ENCODE measurements at places on chromosomes 4 and X.
A peak's percentile ranks its signal among the peaks of the same experiment; 100 is the strongest.

DNA sequence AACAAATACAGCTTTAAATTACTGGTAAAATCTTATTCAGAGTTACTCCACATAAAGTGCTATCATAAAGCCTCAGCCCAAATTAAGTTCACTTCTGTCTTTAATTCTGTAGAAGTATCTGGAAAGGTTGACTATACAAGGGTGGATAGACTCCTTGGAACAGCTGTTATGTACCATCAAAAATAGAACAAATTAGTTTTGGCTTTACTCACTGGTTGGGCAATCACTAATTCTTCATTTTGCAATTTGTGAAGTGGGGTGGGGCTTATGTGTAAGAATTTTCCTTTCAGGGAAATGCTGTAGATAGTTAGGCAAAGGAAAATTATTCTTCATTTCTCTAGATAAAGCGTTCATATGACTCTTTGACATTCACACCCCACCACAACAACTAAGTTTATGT, 7.8 kb downstream of the DIAPH2 start:
- DNase-seq: peak; percentile 64

- DNase-seq: no peak
Observed at GRCh38 chrX:16304751-16305150, 137.5 kb downstream of the MAGEB17 start.

- no peak for DNase-seq
Observed at GRCh38 chrX:79524642-79525041, 157.5 kb upstream of the ITM2A start.

DNA sequence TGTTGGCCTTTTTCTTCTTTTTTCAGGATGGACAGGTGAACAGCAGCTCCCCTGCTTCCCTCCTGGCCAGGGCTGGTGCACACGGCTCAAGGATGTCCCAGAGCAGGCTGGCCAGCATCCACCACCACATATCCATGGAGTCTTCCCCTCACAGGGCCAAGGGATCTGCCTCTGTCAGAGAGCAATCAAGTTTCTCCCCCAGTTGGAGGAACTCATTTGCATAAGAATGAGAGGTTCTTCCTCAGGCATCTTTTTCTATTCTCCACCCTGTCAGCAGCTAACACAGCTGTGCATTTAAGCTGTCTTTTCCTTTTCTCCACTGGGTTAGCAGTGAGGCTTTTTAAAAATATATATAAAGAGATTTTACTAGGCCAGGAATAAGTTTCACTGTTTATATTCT, 143.8 kb downstream of the ANAPC10 start:
- DNase-seq: no peak

- DNase-seq: no peak
Observed at GRCh38 chr4:163284304-163284703, 48.1 kb downstream of the NPY1R start.

GRCh38 chrX:65751519-65751918, 84.1 kb downstream of the MSN start:
- no peak for DNase-seq

DNA sequence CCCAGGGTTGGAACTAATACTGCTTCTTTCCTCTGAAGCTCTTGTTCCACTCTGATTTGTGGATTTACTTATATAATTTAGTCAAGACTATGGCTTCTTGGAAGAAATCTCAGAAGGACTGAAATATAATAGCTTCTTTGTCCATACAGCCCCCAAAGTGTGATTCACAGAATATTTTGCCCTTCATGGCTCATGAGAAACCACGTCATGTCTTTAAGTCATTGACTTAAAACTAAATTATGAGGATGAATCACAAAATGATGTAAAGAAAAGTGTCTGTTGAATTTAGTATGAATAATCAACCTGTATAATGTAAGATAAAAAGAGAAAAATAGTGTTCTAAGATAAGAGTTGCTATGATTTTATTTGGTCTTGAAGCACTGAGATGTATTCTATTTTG, 43.3 kb upstream of the AGA start:
- peak; percentile 79 for DNase-seq

DNA sequence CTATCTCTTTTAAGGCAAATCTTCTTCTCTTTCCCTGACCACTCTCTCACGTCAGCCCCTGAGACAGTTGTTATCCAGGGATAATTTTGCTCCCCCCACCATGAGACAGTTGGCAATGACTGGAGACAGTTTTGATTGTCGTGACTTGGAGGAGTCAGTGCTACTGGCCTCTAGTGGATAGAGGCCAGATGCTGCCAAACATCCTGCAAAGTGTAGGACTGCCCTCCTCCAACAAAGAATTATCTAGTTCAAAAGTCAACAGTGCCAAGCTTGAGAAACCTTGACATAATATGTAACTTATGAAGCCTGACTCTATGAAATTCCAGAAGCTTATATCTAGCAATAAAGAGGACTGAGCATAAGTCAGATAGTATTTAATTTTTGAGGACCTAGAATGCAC, 502.1 kb upstream of the IGFBP7 start:
- no peak for DNase-seq

DNA sequence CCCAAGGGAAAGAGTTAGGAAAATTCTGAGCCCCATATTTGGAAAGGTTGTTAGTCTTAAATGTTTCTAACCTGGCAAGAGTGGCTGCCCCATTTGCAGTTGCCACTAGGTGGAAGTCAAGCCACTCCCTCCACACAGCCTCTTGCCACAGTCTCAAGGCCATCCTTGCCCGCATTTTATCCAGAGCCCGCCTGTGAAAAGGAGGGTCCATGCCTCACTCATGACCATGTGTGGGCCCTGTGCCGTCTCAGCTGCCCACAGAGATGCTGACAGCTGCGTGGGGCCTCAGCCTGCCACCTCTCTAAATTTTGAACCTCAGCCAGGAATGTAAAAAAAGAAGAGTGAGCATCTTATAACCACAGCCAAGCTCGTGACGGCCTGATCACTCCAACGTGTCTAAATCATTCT, 201.5 kb upstream of the FAM241A start:
- DNase-seq: peak; percentile 59

GRCh38 chr4:108543359-108543968, 76.9 kb upstream of the RPL34 start:
- DNase-seq: no peak

DNA sequence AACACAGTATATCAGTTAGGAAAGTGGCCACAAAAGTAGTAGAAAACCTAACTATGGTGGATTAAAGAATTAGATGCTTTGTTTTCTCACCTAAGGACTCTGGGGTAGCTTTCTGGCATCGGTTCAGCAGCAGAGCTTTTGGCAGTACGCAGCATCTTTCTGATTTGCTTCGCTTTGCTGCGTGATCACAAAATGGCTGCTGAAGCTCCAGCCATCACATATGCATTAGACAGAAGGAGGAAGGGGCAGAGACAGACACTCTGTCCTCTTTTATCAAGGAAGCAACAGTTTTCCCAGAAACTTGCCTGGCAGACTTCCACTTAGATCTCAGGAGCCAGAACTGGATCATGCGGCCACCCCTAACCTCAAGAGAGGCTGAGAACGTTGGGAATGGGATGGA, 15.1 kb downstream of the TREX2 start:
- DNase-seq: no peak

- no peak for DNase-seq
Observed at GRCh38 chr4:179040259-179040658, 1598.0 kb upstream of the AGA start.

- peak; percentile 94 for DNase-seq
Observed at GRCh38 chr4:19382993-19383756, 868.5 kb upstream of the SLIT2 start.

- DNase-seq: no peak
Observed at GRCh38 chrX:118971552-118971951, 2.9 kb upstream of the LONRF3 start.

GRCh38 chr4:158200214-158200613, 10.1 kb upstream of the TMEM144 start:
- DNase-seq: no peak

DNA sequence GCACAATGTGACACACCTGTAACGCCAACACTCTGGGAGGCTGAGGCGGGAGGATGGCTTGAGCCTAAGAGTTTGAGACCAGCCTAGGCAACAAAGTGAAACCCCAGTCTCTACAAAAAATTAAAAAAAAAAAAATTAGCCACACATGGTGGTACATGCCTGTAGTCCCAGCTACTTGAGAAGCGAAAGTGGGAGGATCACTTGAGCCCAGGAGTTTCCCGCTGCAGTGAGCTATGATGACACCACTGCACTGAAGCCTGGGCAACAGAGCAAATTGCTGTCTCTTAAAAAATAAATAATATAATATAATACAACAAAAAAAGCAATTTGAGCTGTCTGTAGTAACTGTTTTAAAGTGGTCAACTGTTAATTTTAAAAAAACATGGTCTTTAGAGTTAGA, 13.2 kb downstream of the SPOCK3 start:
- no peak for DNase-seq

DNA sequence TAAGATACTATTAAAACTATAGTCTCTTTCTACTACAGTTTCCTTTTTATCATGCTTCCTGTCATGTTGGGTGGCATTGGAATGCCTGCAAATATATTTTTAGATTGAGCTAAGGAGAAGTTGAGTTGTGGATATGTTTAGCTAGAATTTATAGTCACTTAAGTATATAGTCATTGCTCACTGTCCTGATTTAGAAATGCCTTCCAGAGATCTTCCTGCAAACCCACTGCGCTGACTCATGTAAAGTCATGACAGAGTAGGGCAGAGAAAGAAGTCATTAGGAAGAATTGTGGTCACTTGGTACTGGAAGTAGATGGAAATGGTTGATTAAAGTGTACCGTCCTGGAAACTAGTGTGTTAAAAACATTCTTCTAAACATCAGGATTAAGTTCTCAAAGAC, 490.3 kb upstream of the PABPC4L start:
- DNase-seq: no peak

GRCh38 chr4:25938787-25939186, 24.8 kb downstream of the SMIM20 start:
- DNase-seq: peak; percentile 97

- DNase-seq: peak; percentile 30
Observed at GRCh38 chr4:139367421-139368090, 65.3 kb upstream of the NDUFC1 start.

DNA sequence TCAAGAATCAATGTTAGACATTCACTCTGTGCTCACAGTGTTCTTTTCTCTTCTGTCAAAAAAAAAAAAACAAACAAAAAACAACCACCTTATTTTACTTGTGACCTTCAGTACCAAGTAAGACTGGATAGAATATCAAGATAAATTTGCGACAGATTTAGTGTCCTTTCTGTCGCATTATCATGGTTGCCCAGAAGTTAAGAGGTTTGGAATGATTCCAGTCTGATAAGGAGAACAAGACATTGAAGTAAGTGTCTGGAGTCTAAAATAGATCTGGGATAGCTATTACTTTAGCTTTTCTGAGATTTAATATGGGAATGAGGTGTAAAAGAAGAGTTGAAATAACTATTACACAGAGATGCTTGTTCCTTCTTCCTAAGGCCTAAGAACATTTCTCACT, 31.7 kb downstream of the SNCA start:
- no peak for DNase-seq

DNA sequence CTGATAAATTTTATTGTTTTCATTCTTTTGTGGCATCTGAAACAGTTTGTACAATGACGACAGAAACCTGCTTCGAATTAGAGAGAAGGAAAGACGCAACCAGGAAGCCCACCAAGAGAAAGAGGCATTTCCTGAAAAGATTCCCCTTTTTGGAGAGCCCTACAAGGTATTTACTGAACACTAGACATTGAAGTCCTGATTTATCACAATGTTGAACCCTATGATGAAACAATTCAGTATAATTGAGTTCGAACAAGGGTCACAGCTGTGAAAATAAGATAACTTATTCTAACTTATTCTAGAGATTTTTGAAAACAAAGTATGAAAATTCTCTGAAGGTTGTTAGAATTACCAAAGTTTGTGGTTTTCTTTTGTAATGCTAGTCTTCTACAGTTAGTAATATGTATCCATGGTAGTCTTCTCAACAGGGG, 111.3 kb downstream of the AFF1 start:
- DNase-seq: peak; percentile 43

- DNase-seq: no peak
Observed at GRCh38 chr4:64564126-64564525, 154.9 kb upstream of the TECRL start.

DNA sequence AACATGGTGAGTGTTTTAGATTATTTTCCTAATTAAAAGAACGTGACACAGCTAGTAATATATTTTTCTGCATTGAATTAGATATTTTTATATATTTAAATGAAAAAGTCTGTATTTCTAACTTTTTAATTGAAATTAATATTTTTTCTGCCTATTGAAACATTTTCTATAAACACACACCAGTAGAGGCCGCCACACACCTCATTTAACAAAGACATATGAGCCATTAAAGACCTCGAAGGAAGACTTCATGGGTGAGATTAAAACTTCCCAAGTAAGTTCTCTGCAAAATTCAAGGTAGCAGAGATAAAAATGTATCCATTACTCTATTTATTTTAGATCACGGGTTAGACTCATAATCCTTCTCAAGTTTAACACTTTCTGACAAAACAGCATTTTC, 8.3 kb downstream of the SLITRK2 start:
- peak; percentile 14 for DNase-seq

DNA sequence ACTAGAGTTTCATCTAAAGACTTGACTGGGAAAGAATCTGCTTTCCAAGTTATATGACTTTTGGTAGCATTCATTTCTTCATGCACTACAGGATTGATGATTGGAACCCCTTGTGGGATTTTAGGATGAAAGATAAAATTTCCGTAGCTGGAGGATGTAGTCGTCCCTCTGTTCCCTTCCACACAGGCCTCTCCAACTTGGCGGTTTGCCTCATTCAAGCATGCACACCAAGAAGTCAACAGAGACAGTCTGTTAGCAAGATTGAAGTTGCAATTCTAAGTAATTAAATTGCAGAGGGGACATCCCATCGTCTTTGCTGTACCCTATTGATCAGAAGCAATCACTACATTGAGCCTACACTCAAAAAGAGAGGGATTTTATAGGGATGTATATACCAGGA, 777.4 kb upstream of the HS3ST1 start:
- DNase-seq: no peak

- DNase-seq: no peak
Observed at GRCh38 chr4:41602886-41603498, 65.0 kb downstream of the LIMCH1 start.

DNA sequence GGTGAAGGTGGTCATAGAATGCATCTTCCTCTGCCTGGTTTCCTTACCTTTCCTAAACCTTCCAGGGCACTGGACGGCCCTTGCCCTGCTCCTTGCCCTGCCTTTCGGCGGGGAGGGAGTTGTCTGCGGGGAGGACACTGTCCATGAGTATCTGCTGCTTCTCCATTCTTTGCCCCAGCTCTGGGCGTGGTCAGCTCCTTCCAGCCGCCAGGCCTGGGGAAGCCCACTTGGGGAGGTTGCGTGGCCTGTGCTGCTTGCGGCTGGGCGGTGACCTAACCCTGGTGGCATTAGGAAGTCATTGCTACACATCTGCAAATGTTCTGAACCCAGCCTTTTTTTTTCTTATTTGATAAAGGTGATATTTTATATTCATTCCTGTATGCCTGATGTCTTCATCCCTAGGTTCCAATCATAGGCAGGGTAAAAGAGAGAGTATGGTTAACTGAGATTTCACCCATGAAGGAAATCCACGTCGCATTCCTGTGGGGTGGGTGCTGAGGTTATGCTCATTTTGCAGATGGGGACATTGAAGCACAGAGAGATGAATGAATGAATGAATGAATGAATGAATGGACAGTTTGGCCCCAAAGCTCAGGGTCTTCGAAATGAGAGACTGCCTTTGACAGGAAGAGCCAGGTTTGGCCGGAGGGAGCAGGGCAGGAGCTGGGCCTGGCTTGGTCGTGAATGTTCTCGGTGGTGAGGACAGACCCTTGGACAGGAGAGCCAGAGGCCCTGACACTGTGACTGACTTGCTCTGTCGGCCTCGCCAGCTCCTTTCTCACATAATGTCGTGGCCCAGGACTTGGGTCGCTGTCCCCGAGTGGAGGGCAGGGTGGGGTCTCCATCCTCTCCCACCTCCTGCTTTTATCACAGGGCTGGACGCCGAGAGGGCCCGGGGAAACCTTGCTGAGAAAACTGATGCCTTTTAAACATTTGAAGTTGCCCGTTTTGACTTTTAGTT, 57.8 kb upstream of the GPR78 start:
- DNase-seq: no peak

Data from fibroblast of mammary gland (primary cell).